ENCODE measurements at places on chromosomes 3 and 15. TPM values are rescaled to one million over a fixed set of nuclear protein-coding genes. Genes with fewer than 3 reads are reported as not detected.

Gene CATSPER2
- total RNA-seq = 0.88 TPM

Gene COL6A5
- total RNA-seq = not detected

Gene RNF111
- 27.1 TPM for total RNA-seq

Gene GOLGA8R
- total RNA-seq = 4.4 TPM

All from subcutaneous adipose tissue (tissue), 4 donors.